ENCODE measurements at places on chromosomes 2 and 18. TPM values are rescaled to one million over a fixed set of nuclear protein-coding genes. Genes with fewer than 3 reads are reported as not detected.

DNA sequence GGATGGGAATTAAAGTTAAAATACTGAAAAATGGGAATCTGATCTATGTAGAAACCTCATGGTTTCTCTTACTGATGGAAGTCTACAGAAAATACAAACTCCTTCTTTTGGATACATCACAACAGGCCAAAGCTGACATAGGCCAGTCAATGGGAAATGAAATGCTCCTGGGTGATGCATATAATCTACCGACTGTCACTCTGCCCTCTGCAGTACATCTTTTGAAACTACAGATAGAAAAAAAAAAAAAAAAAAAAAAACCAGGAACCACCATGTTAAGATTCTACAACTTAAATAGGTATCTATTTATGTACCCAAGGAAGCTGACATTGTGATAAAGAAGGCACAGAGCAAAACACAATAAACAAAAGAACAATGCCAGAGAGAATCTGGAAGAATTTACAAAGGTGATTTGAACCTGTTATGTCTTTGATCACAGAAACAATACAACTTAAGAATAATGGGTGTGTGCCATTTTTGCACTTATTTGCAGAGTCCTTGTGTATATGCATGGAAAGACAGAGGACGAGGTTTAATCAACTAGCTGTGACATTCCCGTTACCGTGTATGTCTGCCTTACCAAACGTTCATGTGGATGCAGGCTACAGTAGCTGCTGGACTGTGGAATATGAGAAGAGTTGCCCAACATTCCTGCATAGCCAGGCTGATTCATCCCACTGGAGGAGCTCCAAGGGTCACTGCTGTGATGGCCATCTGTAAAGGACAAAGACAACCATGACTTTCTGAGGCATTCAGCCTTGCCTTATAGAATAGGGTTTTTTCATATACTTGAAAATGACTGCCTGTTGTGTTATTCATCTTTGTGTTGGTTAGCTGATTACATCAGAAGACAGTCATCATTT, 312.7 kb downstream of the TCF4 start:
- no peak for DNase-seq

DNA sequence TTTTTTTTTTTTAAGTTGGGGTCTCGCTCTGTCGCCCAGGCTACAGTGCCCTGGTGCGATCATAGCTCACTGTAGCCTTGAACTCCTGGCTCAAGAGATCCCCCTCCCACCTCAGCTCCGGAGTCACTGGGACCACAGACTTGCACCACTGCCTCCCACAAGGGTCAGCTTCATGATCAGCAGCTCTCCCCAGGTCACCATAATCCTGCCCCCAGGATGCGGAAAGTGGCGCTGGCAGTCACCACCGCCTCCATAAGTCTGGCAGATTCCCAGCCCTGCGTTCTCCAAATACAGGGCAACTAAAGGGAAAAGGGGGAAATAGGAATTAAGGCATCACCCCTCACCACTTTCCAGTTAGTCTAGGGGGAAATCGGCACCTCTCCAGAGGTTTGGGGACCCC, 5.2 kb upstream of the ARID5A start:
- no peak for DNase-seq

DNA sequence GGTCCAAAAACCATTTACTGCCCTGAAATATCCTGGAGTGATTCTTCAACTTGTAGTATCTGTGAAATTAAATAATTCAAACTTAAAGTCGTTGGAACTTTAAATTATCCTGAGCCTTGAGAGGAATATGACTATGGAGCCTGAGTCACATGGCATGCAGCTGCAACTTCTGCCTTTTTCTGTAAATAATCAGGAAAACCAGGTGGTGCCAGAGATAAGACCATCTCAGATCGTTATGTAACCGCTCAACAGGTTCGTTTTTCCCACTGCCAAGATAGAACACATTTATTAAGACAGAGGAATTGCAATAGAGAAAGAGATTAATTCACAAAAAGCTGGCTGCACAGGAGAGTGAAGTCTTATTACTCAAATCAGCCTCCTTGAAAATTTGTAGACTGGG, 876.5 kb downstream of the SUCLG1 start:
- DNase-seq, result no peak

GRCh38 chr2:215712871-215713790, 277.3 kb upstream of the FN1 start:
- no peak for DNase-seq

GRCh38 chr2:143629340-143629739, 500.1 kb downstream of the ARHGAP15 start:
- no peak for DNase-seq

IL36A gene
- total RNA-seq, result not detected

FAM237A gene
- total RNA-seq, result not detected

C2orf80 gene
- total RNA-seq, result not detected

All from omental fat pad (tissue), 4 donors.